ENCODE measurements at places on chromosomes 3 and 15.

DNA sequence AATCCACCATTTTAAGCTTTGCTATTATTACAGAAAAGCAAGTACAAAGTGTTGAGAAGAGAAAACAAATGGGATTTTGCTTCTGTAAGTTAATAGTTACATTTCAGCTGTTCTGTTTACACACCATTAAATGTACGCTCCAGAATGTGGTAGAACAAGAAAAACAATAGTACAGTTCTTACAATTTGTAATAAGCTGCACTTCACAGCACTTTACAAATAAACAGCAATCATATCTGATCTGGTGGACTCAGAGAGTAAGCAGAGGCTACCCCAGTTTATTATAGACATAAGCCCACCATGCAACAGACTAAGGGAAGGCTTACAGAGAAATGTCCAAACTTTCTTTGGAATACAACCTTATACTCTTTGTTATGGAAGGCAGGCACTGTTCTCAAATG, 126.4 kb downstream of the OXSM start:
- no peak for DNase-seq

DNA sequence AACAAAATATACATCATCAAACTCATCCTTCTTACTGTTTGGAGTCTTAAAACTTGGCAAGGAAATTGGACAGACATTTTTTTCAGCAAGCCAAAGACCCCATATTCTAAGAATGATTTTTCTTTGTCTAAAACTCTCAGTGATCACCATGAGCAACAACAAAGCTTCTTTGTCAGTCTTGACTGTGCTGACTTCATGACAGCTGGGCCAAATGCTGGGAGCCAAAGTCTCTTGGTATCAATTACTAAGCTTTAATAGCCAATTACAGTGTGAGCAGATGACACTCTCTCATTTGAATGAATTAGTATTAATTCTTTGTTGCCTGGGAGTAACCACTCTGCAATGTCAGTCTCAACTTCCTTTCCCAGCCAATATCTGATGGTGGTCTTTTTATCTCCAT, 48.1 kb upstream of the GK5 start:
- no peak for DNase-seq

- no peak for DNase-seq
Measured at GRCh38 chr3:128482666-128483656, 10.0 kb downstream of the GATA2 start.

DNA sequence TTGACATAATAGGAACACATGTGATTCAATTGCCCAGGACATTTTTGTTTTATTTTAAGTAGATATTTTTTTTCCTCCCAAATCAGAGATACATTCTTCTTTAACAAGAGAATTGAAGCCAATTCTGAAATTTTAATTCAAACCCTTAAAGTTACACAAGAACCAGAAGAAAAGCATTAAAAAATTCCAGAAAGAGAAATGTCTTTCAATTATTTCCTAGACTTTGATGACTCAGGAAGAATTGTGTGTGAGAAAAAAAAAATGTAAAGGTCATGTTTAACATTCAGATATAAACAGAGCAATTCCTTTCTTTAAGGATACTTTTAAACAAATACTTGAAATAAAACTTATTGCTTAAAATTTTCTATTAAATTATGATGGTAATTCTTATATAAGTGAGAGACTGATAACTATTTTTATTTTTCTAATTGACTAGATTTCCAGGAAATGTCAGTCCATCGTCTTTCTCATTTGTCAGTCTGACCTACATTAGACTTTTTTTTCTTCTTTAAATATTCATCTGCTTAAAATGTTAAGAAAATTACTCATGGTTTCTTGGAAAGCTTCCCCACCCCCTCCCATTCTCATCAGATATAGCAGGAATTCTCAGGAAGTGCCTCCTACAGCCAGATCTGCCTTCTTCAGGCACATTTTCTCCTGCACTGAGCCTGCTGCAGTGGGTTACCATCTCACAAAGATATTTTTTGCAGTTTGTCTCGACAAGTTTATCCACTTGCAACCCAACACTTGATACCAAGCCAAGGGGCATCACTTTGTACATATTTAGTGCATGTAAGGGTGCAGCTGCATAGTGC, 261.8 kb upstream of the CBLB start:
- no peak for DNase-seq

DNA sequence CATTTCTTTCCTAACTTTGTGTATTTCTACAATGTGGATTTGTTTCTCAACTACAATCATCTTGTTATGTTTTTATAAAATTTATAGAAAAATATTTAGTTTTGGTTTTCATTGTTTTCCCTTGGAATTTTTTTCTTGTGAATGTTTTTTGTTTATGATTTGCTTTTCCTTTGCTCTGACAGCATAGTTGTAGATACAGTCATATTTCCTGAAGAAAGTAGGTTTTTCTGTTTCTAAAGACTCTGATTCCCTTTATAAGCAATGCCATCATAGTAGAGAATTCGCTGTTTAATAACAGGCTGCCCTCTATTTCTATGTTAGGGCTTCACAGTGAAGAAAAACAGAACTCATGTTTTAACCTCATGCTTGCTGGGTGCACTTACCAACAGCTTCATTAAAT, 482.3 kb downstream of the ZBBX start:
- DNase-seq, result no peak

- DNase-seq, result no peak
Measured at GRCh38 chr3:58469096-58469495, 22.8 kb upstream of the KCTD6 start.

- no peak for DNase-seq
Measured at GRCh38 chr3:115580566-115580965, 42.7 kb upstream of the GAP43 start.

- no peak for DNase-seq
Measured at GRCh38 chr3:158522221-158523136, 48.5 kb upstream of the MLF1 start.

DNA sequence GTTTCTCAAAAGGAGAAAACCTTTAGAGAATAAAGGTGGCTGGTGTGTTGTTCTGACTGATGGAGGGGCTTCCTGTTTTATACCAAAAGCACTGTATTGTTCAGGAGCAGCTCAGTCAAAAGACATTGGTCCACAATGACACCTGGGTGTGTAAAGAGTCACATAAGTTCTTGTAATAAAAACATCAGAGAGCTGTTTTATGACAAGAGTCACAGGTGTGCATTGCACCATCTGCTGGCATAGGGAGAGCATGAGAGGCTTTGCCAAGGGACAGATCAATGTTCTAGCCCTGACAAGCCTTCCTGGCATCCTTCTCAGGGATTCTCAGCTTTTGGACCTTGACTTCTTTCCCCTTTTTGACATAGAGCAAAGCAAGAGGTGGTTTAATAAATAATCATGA, 20.4 kb downstream of the ARPP21 start:
- DNase-seq, result no peak

- no peak for DNase-seq
Measured at GRCh38 chr15:98582900-98583554, 65.3 kb upstream of the IGF1R start.

DNA sequence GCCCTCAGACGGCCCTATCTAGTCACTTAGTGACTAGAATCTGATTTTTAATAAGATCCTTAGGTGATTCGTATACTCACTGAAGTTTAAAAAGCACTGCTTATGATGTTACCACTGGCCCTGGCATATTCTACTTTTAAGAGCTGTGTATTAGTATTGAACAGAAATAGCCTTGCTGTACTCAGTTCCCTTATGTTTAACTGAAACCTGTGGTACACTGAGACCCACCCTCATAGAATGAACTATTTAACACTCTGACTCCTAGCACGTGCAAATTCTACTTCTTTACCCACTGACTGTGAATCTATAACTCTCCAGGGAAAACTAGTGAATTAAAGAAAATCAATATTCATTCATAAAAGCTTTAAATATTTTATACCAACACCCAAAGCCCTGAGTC, 108.9 kb downstream of the CCNL1 start:
- DNase-seq, result no peak

- DNase-seq, result no peak
Measured at GRCh38 chr3:63967675-63968611, 55.4 kb downstream of the PSMD6 start.

DNA sequence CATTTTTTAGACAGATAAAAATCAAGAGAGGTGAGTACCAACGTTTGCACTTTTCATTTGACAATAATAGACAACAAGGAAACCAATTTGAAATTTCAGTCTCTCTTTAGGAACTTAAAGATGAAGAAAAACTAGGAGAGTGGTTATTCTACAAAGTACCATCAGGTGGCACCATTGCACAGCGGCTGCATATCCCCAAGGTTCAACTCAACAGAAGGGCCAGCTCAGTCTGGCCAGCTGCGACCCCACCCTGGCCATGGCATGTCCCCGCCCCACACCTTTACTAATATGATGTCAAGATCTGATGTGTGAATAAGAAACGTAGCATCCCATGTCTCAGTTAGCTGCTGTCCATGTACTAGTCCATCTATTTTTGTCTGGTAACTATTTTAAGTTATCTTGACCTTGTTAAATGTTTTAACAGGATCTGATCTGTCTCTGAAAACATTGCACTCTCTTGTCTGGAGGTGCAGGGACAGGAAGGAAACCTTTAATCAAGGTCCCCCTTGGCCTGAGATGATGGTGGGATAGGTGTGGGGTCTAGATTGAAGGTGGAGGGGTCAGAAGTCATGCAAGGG, 35.5 kb upstream of the CGNL1 start:
- DNase-seq, result no peak

DNA sequence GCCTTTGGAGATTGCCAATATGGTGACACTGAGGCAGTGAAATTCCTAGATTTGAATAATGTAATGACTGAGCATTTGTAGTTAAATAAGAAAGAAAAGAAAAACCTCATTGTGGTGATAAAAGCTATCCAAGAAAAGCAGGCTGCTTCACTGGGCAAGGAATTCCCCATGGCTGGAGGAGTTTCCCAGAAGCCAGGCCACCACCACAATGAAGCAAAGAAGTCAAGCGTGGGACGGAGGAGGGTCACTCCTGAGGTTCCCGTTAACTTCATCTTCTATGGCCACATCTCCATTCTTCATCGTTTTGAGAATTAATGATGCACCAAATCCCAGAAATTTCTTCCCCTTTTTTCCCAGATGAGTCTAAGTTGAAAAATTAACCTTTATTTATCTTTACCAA, 185.8 kb upstream of the BCL6 start:
- no peak for DNase-seq

- DNase-seq, result no peak
Measured at GRCh38 chr3:155435821-155436220, 142.3 kb upstream of the STRIT1 start.

DNA sequence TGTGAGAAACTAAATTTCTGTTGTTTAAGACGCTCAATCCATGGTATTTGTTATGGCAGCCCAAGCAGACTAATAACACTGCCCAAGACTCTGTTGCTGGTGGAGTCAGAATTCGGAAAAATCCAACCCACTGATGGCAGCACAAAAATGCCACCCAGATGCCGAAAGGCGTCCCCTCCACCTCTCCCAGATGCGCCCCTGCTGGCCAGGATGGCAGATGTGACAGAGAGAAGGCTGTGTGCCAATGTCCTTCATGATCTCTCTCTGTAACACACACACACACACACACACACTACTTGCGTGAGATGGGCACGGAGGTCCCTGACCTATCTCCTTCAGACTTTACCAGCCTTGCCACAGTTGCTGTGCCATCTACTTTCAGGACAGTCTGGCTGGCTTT, 10.9 kb upstream of the LYSMD4 start:
- DNase-seq, result no peak

GRCh38 chr15:31262901-31263671, 63.5 kb upstream of the KLF13 start:
- DNase-seq, result no peak

GRCh38 chr15:42171122-42171521, 14.7 kb upstream of the PLA2G4F start:
- DNase-seq, result no peak

GRCh38 chr3:190345878-190346277, 23.6 kb upstream of the CLDN1 start:
- no peak for DNase-seq

GRCh38 chr15:96356494-96357455, 26.3 kb downstream of the NR2F2 start:
- DNase-seq, result peak; percentile 68

GRCh38 chr3:23316924-23317323, 113.8 kb downstream of the UBE2E2 start:
- no peak for DNase-seq

GRCh38 chr3:14336749-14337598, 65.4 kb upstream of the SLC6A6 start:
- no peak for DNase-seq

- DNase-seq, result no peak
Measured at GRCh38 chr3:88618021-88618645, 468.4 kb downstream of the C3orf38 start.

GRCh38 chr3:11212784-11213183, 58.5 kb downstream of the HRH1 start:
- DNase-seq, result no peak

DNA sequence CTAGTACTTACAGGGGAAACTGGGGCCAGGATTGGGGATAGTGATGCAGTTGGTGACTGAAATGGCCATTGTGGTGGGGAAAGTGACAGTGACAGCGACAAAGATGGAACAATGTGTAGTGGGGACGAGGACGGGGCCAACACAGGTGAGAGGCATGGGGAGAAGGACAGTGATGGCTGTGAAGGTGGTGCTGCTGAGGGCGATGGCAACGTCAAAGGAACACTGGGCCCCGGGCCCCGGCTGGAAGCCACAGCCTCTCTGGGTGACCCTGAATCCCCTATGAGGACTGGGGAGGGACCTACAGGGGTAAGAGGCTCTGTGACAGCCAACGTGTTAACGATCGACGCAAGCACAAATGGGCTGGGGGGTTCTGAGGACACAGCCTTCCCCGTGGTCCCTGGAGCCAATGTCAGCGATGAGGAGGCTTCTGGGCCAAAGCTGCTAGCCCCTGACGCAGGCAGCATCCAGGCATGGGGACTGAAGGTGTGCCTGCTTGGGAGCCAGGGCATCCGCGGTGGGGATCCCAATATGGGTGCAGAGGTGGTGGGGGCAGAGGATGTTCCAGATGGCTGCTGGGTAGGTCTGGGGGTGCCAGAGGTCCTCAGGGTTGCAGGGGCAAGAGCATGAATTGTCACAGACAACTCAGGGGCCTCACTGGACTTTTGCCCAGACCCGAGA, 25.2 kb upstream of the GOLGA6C start:
- no peak for DNase-seq

DNA sequence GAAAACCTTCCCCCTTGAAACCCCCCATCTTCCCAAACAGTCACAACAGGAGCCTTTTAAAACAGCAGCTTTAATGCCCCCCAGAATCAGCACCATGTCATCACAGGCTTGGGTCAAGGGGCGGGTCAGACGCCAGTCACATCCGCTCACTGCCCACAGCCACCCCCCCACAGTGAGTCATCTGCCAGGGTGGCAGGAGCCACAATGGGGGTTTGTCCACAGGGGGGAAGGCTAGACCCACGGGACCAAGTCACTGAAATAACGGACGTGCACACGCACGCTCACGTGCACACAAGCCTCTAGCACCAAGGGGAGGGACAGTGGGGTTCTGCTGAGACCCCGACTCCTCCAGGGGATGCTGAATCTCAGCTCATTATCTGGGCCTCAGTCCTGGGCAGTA, 441 bp upstream of the UCN2 start:
- DNase-seq, result no peak

GRCh38 chr15:78667578-78668236, 26.7 kb upstream of the CHRNB4 start:
- no peak for DNase-seq

- DNase-seq, result no peak
Measured at GRCh38 chr3:171103185-171103584, 76.7 kb upstream of the SLC2A2 start.
